ENCODE measurements at places on chromosomes 5 and 9.

DNA sequence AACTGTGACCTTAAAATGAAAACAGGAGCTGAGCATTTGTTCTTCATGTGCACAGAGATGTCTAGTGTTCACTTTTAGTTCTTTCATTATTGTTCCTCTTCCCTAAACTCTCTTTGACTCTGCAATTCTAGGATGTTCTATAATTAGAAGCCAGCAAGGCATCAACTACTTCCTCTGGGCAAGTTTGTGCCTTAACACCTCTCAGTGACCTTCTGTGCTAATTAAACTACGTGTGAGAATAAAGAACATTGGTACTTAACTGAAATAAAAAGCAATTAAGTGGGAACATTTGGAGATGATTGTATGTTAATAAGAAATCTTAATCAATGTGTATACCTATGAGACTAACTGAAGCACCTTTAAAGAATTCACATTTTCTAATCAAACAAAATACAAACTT lies 242.8 kb downstream of the RASEF start:
- no peak for DNase-seq

DNA sequence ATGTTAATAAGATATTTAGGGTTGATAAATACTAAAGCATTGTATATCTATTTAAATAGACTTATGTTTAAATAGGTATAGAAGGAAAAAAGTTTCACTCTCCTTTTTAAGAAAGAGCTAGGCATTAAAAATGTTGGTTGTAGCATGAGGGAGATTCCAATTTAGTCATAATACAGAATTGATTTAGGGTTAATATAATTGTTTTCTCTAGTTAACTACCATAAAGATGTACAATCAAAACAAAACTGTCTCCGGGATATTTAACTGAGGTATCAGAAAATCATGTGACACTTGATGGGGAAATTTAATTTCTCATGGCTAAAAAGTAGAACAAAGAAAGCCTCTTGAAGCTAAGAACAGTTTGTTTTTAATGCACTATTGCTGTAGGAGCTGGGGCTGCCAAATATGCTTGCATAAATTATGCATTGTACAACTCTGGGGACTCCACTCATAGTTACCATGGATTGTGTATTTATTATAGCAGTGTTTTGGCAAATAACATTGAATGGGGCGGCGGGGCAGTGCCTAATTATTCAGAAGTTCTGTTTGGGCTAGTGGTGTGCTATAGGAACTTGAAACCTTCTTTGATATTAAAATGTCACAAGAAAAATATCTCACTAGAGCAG lies 44.2 kb downstream of the SMC2 start:
- DNase-seq = no peak

- DNase-seq = no peak
Measured at GRCh38 chr5:59079622-59080620, 497.0 kb downstream of the RAB3C start.

GRCh38 chr9:38047301-38048251 lies 21.5 kb downstream of the SHB start:
- DNase-seq = no peak

DNA sequence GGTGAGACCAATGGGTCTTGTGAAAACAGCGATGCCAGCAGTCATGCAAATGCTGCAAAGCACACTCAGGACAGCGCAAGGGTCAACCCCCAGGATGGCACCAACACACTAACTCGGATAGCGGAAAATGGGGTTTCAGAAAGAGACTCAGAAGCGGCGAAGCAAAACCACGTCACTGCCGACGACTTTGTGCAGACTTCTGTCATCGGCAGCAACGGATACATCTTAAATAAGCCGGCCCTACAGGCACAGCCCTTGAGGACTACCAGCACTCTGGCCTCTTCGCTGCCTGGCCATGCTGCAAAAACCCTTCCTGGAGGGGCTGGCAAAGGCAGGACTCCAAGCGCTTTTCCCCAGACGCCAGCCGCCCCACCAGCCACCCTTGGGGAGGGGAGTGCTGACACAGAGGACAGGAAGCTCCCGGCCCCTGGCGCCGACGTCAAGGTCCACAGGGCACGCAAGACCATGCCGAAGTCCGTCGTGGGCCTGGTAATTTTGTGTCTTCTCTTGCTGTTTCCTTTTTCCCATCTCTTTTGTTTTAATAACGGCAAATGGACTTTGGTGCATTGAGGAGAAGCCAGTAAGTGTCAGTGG lies 98.0 kb downstream of the EHMT1 start:
- no peak for DNase-seq

DNA sequence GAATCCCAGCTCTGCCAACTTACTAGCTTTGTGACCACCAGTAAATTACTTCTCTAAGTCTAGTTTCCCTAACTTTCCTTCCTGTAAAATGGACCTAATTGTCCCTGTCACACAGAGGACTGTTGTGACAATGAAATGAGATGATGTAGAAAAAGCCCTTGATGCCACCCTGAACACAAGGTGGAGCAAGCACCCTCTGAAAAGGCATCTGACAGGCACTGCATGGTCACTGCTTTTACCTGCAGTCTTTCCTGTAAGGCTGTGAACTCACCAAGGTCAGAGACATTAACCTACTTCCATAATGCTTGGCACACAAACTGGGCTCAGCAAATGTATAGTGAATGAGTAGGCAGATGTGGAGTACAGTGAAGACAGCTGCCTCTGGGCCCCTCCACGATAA lies 6.1 kb downstream of the SLC31A2 start:
- DNase-seq = no peak

- no peak for DNase-seq
Measured at GRCh38 chr5:107381189-107381856, 289.4 kb downstream of the EFNA5 start.

DNA sequence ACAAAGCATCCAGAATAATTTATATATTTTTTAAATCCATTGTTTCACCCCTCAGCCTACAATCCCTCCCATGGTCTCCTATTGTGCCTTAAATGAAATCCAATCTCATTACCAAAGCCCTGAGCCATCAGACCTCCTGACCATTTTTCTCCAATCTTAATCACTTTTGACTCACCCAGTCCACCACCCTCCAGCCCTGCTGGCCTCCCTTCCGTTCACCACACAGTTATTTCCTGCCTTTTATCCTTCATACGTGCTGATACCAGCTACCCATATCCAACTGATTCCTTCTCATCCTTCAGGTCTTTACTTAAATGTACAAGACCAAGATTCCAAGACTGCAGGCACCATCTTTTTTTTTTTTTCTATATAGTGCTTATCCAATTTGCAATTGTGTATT lies 1026.7 kb upstream of the DMAC1 start:
- DNase-seq = no peak

DNA sequence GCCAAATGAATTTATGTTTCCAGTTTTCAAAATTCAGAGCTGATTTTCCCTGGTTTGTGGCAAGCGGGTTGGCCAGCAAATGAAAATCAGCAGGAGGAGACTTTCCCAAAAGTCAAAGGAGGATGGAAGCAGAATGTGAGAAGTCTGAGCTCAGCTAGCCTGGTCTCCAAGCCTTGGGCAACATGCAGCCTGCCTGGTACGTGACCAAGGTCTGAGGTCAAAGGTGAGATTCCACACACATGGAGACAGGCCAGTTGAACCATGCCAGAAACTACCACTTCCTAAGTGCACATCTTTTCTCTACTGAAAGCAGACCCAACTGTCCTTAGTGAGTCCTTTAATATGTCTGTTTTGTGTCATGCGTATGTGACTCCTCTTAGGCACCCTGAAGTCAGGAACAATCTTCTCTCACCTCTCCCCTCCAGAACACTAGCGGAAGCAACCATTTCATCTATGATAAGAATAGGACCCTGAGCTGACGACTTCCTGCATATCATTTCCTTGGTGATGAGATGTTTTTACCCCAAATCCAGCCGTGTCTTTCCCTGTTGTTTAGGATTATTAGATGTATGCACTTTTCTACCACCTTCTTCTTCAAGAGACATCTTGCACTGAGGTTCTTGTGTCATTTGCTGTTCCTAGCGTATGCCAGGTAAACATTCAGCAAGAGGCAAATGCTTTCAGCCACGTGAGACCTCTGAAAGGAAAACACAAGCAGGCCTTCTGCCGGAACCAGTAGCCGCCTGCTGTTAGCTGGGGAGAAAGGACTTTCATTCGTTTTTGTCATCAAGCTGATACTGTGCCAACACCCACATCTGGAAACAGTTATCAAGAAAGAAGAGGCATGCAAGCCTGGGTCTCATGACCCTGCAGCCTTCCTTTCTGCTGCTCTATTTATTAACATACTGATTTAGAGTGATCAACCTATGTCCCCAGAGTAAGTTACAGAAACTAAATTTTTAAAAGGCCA lies 9.7 kb upstream of the TGFBI start:
- DNase-seq = no peak

DNA sequence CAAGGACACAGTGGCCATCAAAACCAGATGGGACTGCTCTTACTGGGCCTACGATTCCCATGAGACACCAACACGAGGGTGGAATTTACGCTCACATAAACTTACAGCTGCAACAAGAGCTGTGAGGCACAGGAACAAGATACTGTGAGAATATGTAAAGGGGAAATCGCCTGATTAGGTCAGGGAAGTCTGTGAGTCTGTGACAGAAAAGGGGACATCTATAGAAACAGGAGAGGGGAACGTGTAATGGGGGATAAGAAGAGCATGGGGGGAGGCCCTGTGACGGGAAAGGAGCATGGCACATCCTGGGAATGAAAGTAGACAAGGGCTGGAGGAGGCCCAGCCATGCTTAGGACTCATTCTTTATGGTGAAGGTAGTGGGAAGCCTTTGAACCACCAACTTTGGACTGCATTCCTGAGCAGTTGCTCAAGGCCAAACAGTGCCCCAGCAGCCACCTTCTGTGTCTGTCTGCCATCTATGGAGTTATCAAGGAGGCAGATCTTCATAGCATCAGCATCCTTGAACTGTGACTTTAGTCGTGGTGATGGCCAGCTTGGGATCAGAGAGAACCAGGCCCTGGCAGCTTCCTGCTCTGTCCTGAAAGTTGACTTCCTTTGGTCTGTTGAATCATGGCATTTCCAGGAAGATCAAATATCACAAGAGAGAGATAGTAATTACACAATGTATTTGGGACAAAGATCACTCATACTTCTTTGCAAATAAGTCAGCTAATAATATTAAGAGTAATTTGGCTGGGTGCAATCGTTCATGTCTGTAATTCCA lies 87.9 kb upstream of the FAM169A start:
- no peak for DNase-seq

GRCh38 chr5:38250763-38251448 lies 7.5 kb upstream of the EGFLAM start:
- no peak for DNase-seq

GRCh38 chr5:6791031-6791430 lies 77.8 kb downstream of the TENT4A start:
- DNase-seq = no peak

- no peak for DNase-seq
Measured at GRCh38 chr9:96068511-96068910, 193.0 kb downstream of the ERCC6L2 start.

GRCh38 chr9:121633119-121633714 lies 18.2 kb upstream of the DAB2IP start:
- DNase-seq = no peak

DNA sequence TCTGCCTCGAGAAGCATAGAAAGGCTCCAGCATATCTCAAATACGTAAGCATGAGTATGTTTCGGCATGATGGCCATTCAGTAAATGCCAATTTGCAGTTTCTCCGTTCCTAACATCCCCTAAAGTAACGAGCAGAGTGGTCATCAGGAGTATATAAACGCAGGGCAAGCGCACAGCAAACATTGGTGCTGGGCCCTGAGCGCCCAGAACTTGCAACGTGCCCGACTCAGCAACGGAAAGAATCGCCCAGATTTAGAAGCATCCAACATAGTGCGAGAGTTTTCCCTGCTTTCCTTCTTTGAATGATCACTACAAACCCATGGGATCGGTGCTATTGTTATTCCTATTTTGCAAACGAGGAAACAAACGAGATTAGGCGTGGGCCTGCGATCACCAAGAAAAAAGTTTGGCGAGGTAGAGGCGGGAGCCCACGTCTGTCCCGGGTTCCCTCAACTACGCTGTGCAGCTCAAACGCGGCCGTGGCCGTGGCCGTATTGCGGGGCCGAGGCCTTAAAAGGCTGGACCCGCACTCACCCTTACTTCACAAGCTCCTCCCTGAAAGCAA lies 505 bp downstream of the RPS14 start:
- DNase-seq = no peak

- DNase-seq = no peak
Measured at GRCh38 chr9:73155968-73156864, 4.6 kb downstream of the ANXA1 start.

DNA sequence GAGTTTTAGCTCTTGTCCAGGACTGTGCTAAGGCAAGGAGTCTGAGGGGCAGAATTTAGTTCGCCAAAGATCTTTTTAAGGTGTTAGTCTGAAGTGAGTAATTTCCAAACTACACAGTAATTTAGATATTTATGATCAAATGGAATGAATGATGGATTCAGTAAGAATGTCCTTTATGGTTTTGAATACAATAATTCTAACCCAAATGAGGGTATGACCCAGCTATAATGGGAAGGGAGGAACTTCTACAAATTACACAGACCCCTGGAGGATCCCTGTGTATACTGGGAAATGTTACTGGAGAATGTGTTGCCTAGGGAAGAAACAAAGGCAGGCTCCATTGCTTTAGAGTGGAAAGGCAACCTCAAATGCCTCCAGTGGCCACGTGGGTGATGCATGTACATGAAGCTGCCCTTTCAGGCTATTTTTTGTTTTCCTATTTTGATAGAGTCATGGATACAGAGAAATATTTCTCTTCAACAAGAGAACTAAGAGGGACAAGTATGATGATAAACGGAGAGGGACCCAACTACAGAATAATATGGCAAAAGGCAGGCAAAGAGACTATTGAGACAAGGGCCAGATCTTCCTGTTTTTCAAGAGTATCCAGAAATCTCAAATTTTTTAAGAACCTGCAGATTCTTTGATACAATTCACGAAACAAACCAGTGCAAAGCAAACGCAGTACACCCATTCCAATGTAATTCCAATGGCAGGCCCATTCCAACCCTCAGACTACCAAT lies 25.4 kb downstream of the SLC1A3 start:
- DNase-seq = no peak

DNA sequence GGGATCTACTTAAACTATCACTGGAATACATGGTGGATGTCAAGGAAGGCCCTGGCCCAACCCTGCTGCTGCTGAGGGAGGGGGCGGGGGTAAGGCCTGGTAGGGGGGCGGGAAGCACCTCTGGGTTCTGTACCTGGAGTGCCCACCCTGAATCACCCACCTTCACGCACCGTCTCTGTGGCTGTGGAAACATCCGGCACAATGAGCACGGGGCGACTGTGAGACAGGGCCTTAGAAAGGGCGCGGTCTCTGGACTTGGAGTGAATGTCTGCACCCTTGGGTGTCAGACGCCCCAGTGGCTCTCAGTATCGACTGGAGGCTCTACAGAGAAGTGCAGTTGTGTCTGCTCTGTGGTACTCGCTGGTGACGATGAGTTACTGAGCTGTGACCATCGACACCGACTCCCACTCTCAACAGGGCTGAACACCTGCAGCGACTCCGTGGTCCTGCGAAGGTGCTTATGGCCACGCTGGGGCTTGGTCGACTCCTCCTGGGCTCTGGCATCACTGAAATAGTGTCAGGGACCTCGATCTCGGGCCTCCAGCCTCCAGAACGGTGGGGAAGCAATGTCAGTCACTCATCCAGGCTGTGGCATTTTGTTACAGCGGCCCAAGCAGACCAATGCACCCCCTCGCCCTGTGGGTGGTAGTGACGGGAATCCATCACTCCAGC lies 25.5 kb upstream of the SLC6A19 start:
- peak; percentile 11 for DNase-seq

- peak; percentile 26 for DNase-seq
Measured at GRCh38 chr5:63878788-63879187, 83.5 kb downstream of the HTR1A start.

All from glutamatergic neuron (in vitro differentiated cells).